ENCODE measurements at places on chromosomes 2 and 18.

DNA sequence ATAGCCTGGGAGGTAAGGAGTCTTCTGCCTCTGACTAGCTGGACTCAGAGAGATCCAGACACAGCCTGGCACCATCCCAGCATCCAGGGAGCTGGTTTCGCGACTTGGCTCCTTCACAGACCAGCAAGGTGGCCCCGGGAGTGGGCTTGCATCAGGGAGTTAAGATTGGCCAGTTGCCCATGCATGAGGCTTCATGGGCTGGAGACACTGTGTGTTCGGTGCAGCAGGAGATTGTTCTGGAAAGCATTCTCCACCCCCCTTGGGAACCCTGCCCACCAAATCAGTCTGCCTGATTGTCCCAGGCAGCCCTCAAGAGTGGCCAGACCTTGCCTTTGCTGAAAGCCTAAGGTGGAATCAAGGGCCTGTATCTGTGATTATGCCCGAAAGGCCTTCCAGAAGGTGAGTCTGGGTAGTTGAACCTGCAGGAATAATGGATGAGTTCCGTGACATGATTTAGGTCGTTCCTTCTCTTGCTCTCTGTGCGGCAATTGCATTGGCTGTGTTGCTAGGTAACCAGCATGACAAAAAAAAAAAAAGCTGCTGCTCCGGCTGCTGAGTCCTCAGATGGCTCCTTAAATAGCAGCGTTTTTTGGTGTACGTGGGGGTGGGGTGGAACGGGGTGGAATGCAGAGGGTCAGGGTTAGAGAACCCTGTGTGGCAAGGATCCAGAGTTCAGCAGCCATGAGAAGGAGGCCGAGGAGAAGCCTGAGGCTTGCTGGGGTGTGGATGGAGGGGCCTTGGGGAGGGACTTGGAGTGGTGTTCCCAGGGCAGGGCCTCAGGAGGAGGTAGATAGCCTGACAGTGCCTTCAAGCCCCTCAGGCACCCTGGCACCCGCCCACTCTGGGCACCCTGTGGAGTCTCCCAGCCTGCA is 93.0 kb upstream of the MCFD2 start:
- peak; percentile 41 for DNase-seq

- peak; percentile 27 for DNase-seq
Measured at GRCh38 chr2:48600204-48600813, 17.3 kb upstream of the GTF2A1L start.

- no peak for DNase-seq
Measured at GRCh38 chr2:157223624-157224205, 33.8 kb upstream of the GALNT5 start.

DNA sequence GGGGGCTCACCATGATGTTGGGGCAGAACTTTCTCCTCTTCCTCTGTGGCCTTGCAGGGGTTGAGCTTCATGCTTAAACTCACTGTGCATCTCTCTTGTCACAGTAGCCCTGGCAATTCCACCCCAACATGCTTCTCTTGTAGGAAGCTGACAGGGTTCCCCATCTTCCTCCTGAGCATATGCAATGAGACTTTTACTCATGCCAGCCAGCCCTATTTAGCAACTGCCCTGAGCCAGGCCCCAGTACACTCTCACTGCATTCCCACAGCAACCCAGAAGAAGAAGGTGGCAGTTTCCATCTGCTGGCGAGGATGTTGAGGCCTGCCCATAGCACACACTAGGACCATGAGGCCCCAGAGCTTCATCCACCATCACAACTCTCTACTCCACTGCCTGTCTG is 72.2 kb upstream of the TEX51 start:
- no peak for DNase-seq

GRCh38 chr2:131152074-131152473 is 46.9 kb downstream of the PLEKHB2 start:
- no peak for DNase-seq

GRCh38 chr2:239264838-239265651 is 135.8 kb downstream of the HDAC4 start:
- DNase-seq = peak; percentile 79

GRCh38 chr2:134906726-134907125 is 11.9 kb upstream of the CCNT2 start:
- DNase-seq = no peak

Measured in stromal cell of bone marrow (primary cell).